Uterus (tissue), 4 donors: ENCODE measurements at places on chromosomes 3 and 15. TPM values are rescaled to one million over a fixed set of nuclear protein-coding genes. Genes with fewer than 3 reads are reported as not detected.

- no peaks in the 10 kb centered on the region for H3K36me3 ChIP-seq
- no peak for DNase-seq
- no peak overlapping the region for H3K4me3 ChIP-seq
Measured at GRCh38 chr3:13112521-13113345, 39.5 kb upstream of the IQSEC1 start.

DNA sequence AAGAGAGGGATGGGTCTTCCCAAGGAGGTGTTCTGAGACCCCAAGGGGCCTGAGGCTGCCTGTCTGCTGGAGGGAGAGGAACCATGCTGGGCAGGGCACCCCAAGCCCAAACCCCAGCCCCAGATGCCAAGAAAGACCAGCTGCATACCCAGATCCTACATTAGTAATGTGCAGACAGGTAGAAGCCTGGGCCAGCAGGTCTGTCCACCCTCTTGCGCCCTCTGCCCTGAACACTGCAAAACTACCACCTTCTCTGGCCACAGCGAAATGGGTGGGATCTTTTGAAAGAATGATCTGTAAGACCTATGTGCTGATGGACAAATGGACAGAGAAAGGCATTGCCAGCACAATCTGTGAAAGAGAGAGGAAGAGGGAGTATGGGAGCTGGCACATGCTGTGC is 283.2 kb downstream of the EPHB1 start:
- no peaks in the 10 kb centered on the region for H3K4me1 ChIP-seq
- DNase-seq: no peak
- no peak overlapping the region for H3K4me3 ChIP-seq

- H3K36me3 ChIP-seq: no peaks in the 10 kb centered on the region
- DNase-seq: no peak
- no peaks in the 10 kb centered on the region for H3K4me1 ChIP-seq
- no peaks in the 10 kb centered on the region for H3K27me3 ChIP-seq
Measured at GRCh38 chr3:72702997-72703396, 145.2 kb downstream of the SHQ1 start.

DNA sequence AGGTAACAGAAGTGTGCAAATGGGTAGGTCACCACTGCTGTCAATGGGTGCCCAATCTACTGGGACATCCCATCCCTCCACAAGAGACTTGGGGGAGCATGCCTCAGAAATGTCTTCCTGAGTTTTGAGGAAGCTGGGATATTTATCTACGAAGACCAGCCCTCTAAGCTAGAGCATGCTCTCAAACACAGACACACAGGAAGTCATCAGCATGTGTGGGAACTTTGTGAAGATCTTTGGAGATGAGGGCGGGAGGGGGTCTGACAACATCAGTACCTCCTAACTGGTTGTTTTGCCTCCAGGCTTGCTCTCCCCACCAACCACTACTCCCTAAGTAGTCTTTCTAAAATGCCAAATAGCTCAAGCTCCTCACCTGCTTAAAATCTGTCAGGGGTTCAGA is 3.5 kb upstream of the MEF2A start:
- no peak overlapping the region for H3K4me3 ChIP-seq
- H3K4me1 ChIP-seq: no peaks in the 10 kb centered on the region

- no peak for DNase-seq
- no peak overlapping the region for H3K27ac ChIP-seq
- no peak overlapping the region for H3K4me3 ChIP-seq
- no peaks in the 10 kb centered on the region for H3K4me1 ChIP-seq
- H3K36me3 ChIP-seq: no peaks in the 10 kb centered on the region
Measured at GRCh38 chr3:5563537-5564277, 376.2 kb downstream of the EDEM1 start.

GRCh38 chr3:32056559-32057290 is 49.7 kb upstream of the GPD1L start:
- H3K4me1 ChIP-seq: no peaks in the 10 kb centered on the region
- H3K4me3 ChIP-seq: no peak overlapping the region
- H3K36me3 ChIP-seq: no peaks in the 10 kb centered on the region
- H3K27me3 ChIP-seq: no peaks in the 10 kb centered on the region
- H3K27ac ChIP-seq: no peak overlapping the region

Gene TBL1XR1
- 55.6 TPM for total RNA-seq

Gene SPTSSB
- 1.5 TPM for total RNA-seq

Gene IL16
- 16.6 TPM for total RNA-seq
